ENCODE measurements at places on chromosomes 11 and 22. TPM values are rescaled to one million over a fixed set of nuclear protein-coding genes. Genes with fewer than 3 reads are reported as not detected.

- no peak overlapping the region for H3K27ac ChIP-seq
- H3K27me3 ChIP-seq, result no peaks in the 10 kb centered on the region
- peaks cover 22% of the 10 kb centered on the region for H3K4me1 ChIP-seq
Observed at GRCh38 chr11:72234514-72234830, 9.5 kb downstream of the PHOX2A start.

- H3K4me3 ChIP-seq, result no peak overlapping the region
- H3K36me3 ChIP-seq, result no peaks in the 10 kb centered on the region
- no peaks in the 10 kb centered on the region for H3K27me3 ChIP-seq
- no peak for DNase-seq
Observed at GRCh38 chr11:71429701-71430100, 18.5 kb downstream of the DHCR7 start.

The TEX54 gene
- total RNA-seq, result not detected

The OR52A1 gene
- total RNA-seq, result not detected

The CD3G gene
- total RNA-seq, result 4.0 TPM

The SCGB1D2 gene
- total RNA-seq, result not detected

DNA sequence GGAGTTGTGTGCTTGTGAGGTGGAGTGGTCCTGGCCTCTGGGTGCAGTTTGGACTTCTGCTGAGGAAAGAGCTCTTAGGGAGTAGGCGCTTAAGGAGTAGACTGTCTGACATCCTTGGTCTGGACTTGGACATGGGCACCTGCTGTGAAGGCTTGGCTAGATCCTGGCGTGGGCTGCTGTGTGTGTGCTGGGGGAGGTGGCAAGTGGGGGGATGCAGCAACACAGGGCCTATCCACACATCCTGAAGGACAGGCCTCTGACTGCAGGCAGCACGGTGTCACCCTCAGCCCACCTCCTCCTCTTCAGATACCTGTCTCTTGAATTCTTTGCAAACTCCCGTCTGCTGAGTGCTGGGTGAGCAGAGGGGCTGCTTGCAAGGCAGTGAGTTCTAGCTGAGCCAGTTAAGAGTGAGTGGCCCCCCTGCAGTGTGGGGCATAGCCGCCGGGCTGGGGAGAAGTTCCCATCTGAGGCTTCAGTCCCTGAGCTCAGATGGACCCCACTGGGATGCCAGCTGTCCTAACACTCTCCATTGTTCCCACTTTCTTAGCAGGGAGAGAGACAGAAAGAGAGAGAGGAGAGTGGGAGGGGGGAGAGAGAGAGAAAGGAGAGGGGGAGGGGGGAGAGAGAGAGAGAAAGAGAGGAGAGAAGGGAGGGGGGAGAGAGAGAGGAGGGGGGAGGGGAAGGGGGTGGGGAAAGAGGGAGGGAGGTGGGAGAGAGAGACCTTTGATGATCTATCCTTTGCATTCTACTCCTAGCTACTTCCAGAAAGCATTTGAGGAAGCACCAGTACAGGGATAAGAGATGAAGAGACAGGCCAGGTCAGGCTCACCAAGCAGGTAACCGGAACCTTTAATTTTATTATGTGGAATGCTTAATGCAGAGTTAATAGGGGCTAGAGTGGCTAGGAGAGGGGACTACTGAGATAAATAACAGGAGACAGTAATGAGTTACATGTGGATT, 12.6 kb downstream of the SOX10 start:
- no peaks in the 10 kb centered on the region for H3K4me1 ChIP-seq
- no peak overlapping the region for H3K27ac ChIP-seq
- no peaks in the 10 kb centered on the region for H3K27me3 ChIP-seq
- H3K4me3 ChIP-seq, result no peak overlapping the region
- no peak for DNase-seq

The SLC22A8 gene
- not detected for total RNA-seq

GRCh38 chr11:112219476-112220232, 6.6 kb upstream of the PTS start:
- no peak for DNase-seq
- no peak overlapping the region for H3K27ac ChIP-seq
- H3K4me1 ChIP-seq, result peaks cover 10% of the 10 kb centered on the region
- no peak overlapping the region for H3K4me3 ChIP-seq
- no peaks in the 10 kb centered on the region for H3K27me3 ChIP-seq

GRCh38 chr11:32920570-32920969, 28.0 kb downstream of the QSER1 start:
- H3K36me3 ChIP-seq, result no peaks in the 10 kb centered on the region
- DNase-seq, result no peak
- no peak overlapping the region for H3K27ac ChIP-seq
- no peaks in the 10 kb centered on the region for H3K27me3 ChIP-seq
- H3K4me3 ChIP-seq, result no peak overlapping the region

GRCh38 chr11:126370016-126370415, 14.5 kb downstream of the ST3GAL4 start:
- DNase-seq, result no peak
- no peak overlapping the region for H3K27ac ChIP-seq
- H3K4me1 ChIP-seq, result peaks cover 31% of the 10 kb centered on the region
- no peaks in the 10 kb centered on the region for H3K36me3 ChIP-seq
- no peak overlapping the region for H3K4me3 ChIP-seq

DNA sequence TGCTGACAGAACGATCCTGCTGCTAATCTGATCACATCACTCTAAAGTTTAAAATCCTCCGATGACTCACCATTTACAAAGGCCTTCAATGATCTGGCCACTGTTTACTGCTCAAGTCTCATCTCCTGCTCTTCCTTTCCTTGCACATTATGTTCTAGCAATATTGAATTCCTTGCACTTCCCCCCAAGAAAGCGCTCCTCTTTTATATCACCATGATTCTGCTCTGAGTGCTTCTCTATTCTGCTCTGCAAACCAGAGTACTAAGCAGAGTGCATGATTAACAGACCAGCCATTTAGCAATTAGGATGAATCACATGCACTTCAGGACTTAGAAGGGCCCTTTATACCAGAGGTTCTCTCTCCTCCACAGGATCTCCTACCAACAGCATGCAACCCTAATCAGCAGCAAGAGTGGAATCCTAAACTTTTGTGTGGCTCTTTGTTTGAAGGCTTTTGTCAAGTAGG, 1122.8 kb upstream of the CCDC90B start:
- no peaks in the 10 kb centered on the region for H3K27me3 ChIP-seq
- H3K4me1 ChIP-seq, result no peaks in the 10 kb centered on the region
- H3K27ac ChIP-seq, result no peak overlapping the region
- H3K4me3 ChIP-seq, result no peak overlapping the region
- H3K36me3 ChIP-seq, result no peaks in the 10 kb centered on the region
- no peak for DNase-seq

The SAA1 gene
- total RNA-seq, result 36.7 TPM

- peaks cover 13% of the 10 kb centered on the region for H3K36me3 ChIP-seq
- H3K27me3 ChIP-seq, result no peaks in the 10 kb centered on the region
- peak overlapping the region; percentile 32 for H3K27ac ChIP-seq
- no peak for DNase-seq
Observed at GRCh38 chr11:72072348-72072747, 8.0 kb downstream of the NUMA1 start.
